ENCODE measurements at places on chromosomes 11 and 22.

- no peak for DNase-seq
Observed at GRCh38 chr11:947744-948143, 22.1 kb downstream of the AP2A2 start.

GRCh38 chr11:69893631-69894030, 74.4 kb upstream of the FGF3 start:
- no peak for DNase-seq

DNA sequence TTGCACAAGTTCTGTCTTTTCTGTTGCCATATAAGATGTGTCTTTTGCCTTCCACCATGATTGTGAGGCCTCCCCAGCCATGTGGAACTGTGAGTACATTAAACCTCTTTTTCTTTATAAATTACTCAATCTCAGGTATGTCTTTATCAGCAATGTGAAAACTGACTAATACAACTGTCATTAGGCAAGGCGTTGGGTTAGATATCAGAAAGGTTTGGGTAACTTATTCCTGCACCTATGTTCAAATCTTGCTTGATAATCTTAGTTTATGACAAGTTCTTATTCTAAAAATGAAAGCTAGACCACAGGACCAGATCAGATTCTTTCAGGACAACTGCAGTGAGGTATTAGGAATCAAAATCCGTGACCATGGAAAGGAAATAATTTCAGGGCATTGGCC, 160.6 kb upstream of the BDNF start:
- DNase-seq = no peak

DNA sequence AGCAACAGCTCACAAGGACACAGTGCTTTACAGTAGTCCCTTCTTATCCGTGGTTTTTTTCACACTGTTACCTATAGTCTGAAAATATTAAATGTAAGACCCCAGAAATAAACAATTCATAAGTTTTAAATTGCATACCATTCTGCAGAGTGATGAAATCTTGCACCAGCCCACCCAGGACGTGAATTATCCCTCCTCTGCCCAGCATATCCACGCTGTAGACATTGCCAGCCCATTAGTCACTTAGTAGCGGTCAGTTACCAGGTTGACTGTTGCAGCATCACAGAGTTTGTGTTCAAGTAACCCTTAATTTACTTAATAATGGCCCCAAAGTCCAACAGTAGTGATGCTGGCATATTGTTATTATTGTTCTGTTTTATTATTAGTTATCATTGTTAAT, 3.6 kb downstream of the CLTCL1 start:
- DNase-seq = no peak

DNA sequence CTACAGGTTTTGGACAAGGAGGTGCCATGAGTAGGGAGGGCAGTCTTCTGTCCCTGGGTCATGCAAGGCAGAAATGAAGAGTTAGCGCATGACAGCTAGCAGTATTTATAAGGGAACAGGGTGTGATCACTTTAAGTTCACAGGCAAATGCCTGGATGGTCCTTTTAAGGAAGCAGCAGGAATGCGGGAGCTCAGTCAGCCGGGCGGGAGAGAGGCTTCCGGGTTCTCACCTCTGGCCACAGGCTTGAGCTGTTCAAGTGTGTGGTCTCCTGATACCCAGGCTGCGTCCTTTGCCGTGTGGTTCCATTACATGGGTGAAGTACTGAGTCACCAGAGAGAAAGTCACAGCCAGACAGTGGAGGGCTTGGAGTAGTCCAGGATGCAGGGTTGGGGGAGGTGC, 105.4 kb downstream of the BCR start:
- DNase-seq = no peak

- DNase-seq = no peak
Observed at GRCh38 chr11:72347691-72348090, 86.6 kb downstream of the CLPB start.

DNA sequence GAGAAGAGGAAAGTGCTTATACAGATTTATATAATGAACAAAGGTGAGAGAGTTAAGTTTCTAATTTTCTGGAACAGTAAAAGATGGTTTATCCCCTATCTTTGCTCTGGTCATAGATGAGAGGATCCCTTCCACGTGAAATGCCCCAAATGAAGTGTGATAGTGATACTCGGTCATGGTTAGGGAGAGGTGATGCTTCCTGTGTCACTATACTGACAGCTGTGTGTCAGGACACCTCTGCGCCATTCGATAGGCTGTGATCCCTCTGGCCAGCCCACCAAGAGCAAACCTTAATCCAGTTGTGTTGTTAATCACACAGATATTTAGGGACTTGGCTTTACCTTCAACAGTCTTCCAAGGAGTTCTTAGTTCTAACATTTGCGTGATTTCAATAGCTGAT, 57.7 kb downstream of the NCAM1 start:
- no peak for DNase-seq

GRCh38 chr11:111602865-111603610, 789 bp downstream of the SIK2 start:
- DNase-seq = no peak

DNA sequence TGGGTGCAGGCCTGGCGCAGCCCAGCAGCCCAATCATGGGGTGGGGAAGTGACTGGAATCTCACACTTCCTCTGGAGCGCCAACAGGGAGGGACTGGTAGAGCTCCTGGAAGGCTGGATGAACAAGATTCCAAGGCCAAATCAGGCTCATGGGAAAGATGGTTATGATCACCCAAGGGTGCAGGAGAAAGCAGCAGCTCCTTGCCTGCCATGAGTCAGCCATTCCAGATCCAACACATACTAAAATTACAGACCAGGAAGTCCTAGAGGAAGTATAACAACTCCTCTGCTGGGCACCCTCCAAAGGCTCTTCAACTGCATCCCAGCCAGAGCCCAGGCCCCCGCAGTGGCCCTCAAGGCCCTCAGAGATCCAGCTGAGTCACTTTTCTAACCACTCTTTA, 427.3 kb downstream of the TENM4 start:
- no peak for DNase-seq

GRCh38 chr11:121426476-121427399, 25.4 kb upstream of the SORL1 start:
- no peak for DNase-seq

DNA sequence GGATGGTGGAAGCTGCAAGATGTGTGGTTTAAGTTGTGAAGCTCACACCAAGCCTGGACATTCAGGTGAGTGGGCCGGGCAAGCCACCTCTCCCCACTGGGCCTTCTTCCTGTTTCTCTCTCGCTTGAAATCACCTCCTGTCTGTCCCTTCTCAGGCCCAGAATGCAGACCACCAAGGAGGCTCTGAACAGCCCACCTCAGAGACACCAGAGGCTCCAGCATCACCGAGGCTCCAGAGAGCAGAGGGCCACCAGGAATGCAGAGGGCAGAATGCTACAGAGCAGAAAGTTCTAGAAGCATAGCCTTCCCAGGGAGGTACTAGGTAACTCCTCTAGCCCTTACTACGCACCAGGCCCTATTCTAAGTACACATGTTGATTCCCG, 14.8 kb upstream of the IL2RB start:
- no peak for DNase-seq

DNA sequence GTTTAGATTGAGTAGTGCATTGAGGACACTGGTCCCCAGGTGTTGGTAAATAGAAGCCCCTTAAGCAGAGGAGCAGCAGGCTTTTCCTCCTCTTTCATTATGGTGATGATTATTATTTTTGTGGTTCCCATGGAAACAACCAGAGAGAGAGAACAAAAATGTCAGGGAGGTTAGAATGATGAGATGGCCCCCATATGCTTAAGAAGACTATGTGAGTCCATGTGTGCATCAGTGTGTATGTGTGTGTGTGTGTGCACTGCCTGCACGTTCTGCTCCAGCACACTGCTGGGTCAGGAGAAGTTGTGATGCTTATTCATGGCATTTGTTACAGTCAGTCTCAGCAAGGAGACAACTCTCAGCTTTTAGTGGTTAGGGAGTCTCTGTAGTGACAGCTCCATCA, 724.2 kb downstream of the NTM start:
- no peak for DNase-seq

DNA sequence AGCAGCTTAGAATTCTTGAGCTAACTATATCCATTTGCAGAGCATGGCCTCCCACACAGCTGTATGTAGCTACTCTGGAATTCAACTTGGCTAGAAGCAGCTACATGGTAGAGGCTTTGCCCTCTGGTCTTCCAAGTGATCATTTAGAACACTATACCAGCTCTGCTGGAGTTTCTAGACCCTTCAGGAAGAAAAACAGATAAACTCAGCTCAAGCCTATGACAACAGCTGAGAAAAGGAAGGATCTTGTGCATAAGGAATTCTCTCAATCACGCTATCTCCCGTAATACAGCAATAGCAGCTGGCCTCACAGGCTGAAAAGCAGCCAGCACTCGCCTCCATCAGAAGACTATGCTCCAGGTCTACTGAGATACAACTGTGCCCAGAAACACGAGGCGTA, 50.6 kb upstream of the APOA1 start:
- DNase-seq = no peak

- no peak for DNase-seq
Observed at GRCh38 chr11:103659206-103659618, 377.2 kb upstream of the DDI1 start.

GRCh38 chr11:10443152-10443551, 11.9 kb upstream of the AMPD3 start:
- no peak for DNase-seq

Data from stimulated activated CD4-positive, alpha-beta T cell treated with anti-CD3 and anti-CD28 coated beads, Interleukin-1b, Interleukin-23, amount 100 ng/mL, for 1 hour (primary cell).